LHCN-M2 (cell line): ENCODE measurements at places on chromosomes 7 and 10.

DNA sequence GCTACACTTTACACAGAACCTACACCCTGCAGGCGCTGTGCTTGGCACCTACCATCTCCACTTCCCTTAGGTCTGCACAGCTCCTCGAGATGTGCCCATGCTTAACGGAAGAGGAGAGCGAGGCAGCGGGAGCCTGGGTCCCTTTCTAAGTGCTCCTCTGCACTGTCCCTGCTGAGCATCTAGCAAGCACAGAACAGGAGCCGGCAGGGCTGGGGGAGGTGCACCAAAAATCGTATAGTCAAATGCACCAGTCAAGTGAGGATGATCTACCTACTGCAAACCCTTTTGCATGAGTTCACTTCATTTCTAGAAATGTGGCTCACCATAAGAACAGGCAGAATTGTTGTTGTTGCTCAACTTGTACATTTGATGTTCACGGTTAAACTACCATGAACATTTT lies 267.7 kb downstream of the TNS3 start:
- no peak for DNase-seq

GRCh38 chr10:68559841-68560185 lies 324 bp upstream of the TET1 start:
- no peak for DNase-seq

GRCh38 chr10:119452396-119452795 lies 90.1 kb downstream of the RGS10 start:
- no peak for DNase-seq

- DNase-seq = no peak
These were observed 110.8 kb downstream of the HIBADH start for GRCh38 chr7:27551803-27552400.

GRCh38 chr7:155377071-155377837 lies 79.6 kb downstream of the INSIG1 start:
- DNase-seq = no peak

DNA sequence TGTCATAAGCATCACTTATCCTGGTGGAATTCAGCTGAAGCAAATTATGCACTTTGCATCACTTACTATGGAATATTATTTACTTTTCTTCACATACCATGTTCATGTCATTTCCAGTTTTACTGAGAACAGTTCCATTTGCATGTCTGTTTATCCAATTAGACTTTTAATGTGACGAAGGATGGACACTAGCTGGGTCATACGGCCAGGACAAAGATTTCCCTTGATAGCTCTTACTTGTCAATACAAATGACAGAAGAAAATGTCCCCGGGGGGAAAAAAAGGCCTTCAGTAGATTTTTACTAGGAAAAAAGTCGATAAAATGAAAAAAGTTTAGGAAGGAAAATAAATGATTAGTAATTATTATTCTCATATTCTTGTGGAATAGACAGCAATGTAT lies 106.6 kb downstream of the RAPGEF5 start:
- DNase-seq = no peak

DNA sequence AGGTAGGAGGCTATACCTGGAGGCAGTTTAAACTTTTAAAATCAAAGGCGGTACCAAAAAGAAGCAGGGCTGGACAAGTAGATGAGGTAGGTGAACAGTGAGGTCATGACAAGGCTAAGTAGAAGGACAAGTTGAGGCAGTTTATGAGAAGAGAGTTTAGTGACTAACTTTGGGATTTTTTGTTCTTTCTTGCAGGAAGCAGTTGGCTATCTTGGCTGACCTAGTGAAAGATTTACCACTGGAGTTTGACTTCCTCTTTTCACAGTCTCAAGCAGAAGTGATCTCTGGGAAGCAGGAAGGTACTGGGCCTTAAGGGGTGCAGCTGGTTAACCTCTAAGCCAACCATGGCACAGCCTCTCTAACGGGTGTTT lies 26.3 kb downstream of the ENTPD7 start:
- DNase-seq = no peak

GRCh38 chr10:33732161-33732680 lies 397.8 kb upstream of the NRP1 start:
- DNase-seq = no peak

DNA sequence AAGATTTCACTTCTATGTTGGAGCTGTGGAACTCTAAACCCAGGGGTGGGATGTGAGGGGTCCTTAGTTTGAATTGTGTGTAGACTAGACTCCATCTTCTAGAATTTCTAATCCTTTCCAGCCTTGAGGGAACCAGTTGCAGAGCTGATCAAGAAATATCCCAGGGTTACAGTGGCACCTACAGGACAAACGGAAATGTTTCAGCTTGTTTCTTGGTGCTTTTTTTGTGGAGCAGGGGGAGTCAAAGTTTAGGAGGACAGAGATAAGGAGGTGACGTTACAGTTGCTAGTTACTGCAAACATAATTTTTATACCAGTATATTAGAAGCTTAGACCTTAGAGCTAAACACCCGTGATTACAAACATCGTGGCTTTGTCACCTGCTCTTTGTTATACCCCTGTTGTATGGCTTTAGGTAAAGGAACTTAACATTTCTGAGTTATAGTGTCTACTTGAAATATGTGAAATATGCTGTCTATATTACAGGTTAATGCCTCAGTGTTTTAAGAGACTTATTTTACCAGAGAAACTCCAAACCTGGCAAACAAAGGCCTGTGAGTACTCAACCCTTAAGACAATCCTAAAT lies 84.5 kb upstream of the DYNC1I1 start:
- DNase-seq = peak; percentile 48

DNA sequence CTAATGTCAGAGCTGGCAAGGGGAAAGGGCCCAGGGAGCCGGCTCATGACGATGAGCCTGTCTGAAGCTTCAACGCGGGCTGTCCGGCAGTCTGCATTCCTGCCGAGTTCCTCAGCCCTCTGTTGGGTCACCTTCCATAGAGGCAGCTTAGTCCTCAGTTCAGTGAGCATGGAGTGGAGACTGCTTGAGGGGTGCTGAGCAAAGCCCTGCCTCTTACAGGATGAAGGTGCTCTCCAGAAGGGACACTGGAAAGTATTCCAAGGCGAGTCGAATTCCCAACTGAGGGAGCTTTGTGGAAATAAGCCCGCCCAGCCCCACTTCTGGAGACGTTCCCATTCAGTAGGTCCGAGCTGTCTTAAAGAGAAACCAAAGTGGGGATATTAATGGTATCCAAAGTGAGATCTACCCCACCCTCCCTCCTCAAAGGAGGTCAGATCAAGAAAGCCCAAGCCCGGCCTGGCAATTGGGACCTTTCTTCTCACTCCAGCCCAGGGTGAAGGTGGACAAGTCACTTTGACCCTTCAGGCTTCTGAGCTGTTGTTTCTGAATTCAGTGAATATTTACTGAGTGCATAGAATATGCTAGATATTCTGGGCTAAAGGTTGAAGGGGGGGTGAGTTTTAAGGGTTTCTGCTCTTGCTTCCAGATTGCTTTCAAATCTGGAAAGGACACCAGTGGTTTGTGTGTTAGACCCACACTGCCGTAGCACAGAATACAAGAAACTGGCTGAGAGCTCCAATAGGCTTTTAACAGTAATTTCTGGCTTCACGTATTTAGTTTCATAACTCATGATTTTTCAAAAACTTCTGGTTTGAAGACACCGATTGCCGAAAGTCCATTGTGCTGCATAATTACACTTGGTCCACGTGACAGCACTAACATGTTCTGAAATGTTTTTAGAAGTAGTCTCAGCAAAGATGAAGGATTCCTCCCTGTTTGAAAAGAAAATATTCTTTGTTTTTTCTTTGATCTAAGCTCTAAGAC lies 3.5 kb downstream of the EGFR start:
- DNase-seq = no peak

GRCh38 chr10:100998183-100998990 lies 1.2 kb upstream of the LZTS2 start:
- no peak for DNase-seq

GRCh38 chr10:97117372-97117771 lies 68.4 kb downstream of the SLIT1 start:
- DNase-seq = no peak

- DNase-seq = no peak
These were observed 49.3 kb downstream of the EEPD1 start for GRCh38 chr7:36202398-36202797.

DNA sequence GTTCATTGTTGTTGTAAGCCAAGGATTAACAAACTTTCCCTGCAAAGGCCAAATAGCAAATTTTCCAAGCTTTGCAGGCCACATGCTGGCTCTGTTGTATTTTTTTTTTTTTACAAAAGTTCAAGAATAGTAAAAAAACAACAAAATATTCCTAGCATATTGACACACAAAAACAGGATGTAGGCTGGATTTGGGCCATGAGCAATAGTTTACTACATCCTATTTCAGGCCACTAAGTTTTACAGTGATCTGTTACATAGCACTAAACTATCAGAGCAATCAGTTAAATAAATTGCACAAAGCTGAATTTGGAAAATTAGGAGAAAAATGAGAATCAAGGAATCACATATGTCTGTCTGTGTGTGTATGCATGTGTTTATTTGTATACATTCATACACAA lies 491.8 kb upstream of the GHITM start:
- no peak for DNase-seq

- no peak for DNase-seq
These were observed 358.8 kb downstream of the PRPF18 start for GRCh38 chr10:13945390-13946208.

DNA sequence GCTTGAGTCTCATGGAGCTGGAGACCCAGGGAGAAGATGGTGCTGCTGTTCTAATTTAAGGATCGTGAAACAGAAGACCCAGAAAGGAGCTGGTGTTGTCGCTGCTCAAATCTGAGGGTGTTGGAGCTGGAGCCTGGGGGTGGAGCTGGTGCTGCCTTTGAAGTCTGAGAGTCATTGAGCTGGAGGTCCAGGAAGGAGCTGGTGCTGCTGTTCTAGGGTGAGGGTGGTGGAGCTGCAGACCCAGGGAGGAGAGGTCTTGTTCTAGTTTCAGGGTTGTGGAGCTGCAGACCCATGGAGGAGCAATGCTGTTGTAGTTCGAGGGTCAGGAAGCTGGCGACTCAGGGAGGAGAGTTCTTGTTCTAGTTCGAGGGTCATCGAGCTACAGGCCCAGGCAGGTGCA lies 84.1 kb upstream of the ZNF479 start:
- DNase-seq = no peak

DNA sequence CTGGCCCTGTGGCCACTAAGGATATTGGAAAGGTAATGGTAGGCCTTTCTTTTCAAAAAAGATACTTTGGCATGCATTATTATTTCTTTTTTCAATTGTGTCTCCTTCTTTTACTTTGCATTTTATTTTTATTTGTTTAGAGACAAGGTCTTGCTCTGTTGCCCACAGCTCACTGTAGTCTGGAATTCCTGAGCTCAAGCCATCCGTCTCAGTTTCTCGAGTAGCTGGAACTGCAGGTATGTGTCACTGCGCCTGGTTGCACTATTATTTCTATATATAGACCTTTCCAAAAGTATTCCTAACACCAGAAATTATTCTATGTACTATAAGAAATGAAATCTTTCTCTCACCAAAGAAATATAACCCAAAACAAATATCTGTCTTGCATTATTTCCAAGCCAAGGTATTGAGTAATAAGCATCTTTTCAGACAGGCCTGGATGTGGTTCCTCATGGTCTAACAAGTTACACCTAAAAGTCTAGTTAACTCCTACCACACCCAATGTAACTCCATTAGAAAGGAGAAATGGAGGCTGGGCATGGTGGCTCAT lies 500.8 kb upstream of the ANKRD30A start:
- DNase-seq = no peak

GRCh38 chr7:93374345-93374940 lies 142.3 kb downstream of the VPS50 start:
- DNase-seq = peak; percentile 54

DNA sequence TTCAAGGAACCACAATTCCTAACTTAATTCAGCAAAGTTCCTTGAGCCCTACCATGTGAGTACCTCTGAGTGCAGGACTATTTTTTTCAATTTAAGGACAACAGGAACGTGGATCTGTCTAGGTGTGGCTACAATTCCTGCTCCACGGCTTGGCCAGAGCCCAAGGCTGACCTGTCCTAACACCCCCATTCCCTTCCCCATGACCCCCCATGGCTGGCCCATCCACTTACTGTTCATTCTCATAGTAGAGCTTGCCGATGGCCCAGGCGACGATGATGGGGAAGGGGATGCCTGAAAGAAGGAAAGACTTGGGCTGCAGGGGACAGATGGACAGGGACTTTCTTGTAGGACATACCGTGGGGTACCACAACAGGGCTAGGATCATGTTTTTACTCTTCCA lies 20.3 kb downstream of the CRHR2 start:
- no peak for DNase-seq

DNA sequence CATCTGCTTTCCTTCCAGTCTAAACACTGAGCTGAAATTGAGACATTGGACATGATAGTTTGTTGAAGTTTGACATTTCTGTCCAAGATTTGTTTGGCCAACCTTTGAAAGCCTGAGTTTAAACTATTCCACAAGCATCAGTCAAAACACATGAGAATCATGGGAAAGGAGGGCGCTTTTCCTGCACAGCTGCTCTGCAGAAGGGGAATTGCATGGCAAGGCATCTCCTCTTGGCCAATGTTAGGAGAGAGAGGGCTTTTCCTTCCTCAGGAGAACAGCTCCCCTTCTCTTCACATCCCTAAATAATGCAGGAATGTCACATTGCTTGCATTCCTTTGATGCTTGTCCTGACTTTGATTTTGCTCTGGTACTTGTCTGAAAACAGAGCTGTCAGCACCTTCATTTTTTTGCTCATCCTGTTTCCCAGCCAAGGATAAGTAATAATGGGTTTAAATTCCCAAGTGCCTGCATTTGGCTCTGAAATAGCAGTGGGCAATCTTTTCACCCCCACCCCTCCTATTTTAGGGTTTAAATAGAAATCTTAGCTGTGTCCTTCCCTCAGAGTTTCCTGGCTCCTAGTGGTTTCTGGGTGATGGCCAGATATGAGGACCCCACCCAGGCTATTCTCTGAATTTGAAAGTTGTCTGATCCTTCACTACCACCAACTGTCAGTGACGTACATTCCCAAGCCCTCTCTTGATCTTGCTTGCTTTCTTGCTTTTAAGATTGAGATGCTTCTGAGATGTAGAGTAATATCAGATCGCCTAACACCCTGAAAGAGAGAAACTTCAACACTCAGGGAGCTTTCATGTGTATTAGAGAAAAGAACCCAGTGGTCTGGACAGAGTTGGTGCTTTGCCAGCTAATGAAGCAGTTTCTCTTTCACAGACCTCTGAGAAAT lies 75.2 kb upstream of the NPVF start:
- no peak for DNase-seq

GRCh38 chr10:31819391-31819820 lies 109.2 kb downstream of the ARHGAP12 start:
- peak; percentile 89 for DNase-seq

DNA sequence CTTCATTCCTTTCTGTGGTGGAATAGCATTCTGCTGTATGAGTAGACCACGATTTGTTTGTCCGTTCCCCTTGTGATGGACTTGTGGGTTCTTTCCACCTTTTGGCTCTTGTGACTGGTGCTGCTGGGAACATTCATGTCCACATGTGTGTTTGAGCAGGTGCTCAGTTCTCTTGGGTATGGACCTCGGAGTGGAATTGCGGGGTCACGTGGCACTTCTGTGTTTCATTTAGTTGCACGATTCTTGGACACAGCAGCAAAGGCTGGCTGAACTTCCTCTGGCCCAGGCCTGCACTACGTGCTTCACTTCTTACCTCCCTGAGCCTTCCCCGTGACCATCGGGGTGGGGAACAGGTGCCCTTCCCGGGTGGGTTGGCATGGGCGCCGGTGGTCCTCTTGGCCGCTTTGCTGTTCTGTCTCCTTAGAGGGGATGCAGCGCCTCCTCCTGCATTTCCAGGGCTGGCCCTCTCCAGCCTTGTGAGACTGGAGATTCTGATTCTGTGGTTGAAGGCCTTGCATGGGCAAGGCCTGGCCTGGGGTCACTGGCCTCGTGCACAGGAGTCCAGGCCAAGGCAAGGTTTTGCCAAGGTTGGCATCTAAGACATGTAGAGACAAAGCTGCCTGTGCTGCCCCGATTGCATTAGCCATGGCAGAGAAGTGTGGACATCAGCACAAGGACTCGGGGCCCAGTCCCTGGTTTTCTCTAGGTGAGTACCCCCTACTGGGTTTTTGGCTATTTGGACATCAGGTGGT lies 25.1 kb downstream of the DOCK1 start:
- no peak for DNase-seq
